ENCODE measurements at places on chromosomes 12 and 14. TPM values are rescaled to one million over a fixed set of nuclear protein-coding genes. Genes with fewer than 3 reads are reported as not detected.

- no peak for DNase-seq
Measured at GRCh38 chr12:12792421-12792820, 7.0 kb downstream of the APOLD1 start.

GRCh38 chr12:46126050-46126727 lies 135.8 kb upstream of the SCAF11 start:
- peak; percentile 32 for DNase-seq

DNA sequence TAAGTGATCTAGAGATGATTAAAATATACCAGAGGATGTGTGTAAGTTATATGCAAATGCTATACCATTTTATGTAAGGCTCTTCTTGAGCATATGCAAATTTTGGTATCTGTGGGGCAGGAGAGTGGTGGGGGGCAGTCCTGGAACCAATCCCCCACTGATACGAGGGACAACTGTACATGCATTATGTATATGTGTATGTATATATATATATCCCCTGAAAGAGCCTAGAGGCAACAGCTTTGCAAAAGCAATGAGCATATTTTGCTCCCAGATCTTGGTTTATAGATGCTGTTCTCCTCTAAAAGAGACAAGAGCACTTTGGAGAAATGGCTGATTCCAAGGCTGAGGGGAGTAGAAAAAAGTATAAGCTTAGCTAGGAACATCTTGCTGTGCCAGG lies 12.4 kb upstream of the SLC25A3 start:
- no peak for DNase-seq

DNA sequence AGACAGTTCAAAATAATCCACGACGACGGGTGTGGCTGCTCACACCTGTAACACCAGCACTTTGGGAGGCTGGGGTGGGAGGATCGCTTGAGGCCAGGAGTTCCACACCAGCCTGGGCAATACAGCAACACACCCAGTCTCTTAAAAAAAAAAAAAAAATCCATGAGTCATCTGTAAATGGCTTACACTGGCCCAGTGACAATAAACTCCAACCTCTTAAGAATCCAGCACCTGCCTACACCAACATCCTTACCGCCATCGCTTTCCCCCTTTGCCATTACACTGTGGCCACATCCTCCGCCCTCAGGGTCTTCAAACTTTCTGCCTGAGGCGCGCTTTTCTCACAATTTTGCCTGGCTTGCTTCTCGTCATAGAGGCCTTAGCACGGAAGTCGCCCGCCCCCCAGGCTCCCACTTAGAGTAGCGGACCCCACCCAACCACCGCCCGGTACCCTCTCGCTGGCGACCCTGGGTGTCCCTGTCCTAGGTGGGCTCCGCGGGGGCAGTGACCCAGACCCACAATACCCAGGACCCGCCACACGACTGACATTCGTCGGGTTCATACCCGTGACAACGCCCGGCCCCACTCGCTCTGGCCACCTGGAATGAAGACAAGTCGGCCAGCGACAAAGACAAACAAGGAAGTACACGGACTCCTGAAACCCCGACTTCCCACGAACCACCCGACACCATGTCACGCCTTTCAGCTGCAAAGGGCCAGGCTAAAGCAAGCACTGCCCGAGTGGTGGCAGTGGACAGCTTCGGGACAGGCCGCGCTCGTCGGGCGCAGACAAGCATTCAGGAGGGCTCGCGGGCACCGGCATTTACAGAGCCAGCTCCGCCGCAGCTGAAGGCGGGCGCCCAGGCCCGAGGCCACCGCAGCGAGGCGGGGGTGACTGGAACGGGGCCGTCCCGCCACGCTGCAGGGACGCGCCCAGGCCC lies 636 bp downstream of the GOLGA3 start:
- peak; percentile 72 for DNase-seq

DNA sequence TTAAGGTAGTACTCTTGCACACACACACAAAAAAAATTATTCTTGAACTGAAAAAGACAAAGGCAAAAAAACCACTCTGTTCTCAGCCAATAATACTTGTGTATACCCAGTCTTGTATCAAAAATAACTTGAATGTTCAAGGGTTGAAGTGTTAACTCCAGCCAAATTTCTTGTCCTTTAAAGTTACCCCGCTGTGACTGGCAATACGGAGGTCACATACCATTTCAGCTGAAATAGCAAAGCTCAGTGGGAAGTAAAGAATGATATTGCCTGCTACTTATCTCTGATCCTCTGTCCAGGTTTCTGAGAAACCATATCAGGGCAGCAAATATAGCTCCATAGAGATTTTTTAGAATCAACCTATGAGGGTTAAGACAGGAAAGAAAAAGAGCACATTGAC lies 167.4 kb downstream of the C12orf50 start:
- no peak for DNase-seq

GRCh38 chr12:3117144-3117581 lies 40.0 kb downstream of the TSPAN9 start:
- no peak for DNase-seq

- peak; percentile 29 for DNase-seq
Measured at GRCh38 chr14:26702721-26703230, 104.9 kb upstream of the NOVA1 start.

DNA sequence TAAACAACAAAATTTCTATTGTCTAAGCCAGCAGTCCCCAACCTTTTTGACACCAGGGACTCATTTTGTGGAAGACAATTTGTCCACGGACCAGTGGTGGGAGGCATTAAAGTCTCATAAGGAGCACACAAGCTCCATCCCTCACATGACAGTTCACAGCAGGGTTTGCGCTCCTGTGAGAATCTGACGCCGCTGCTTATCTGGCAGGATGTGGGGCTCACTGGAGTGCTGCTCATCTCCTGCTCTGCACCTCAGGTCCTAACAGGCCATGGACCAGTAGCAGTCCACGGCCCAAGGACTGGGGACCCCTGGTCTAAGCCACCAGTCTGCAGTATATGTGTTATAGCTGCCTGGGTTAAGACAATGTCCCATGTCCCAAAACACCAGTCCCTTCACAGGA lies 27.2 kb downstream of the VCPKMT start:
- no peak for DNase-seq

- DNase-seq: no peak
Measured at GRCh38 chr12:111359231-111359913, 9.5 kb downstream of the PHETA1 start.

DNA sequence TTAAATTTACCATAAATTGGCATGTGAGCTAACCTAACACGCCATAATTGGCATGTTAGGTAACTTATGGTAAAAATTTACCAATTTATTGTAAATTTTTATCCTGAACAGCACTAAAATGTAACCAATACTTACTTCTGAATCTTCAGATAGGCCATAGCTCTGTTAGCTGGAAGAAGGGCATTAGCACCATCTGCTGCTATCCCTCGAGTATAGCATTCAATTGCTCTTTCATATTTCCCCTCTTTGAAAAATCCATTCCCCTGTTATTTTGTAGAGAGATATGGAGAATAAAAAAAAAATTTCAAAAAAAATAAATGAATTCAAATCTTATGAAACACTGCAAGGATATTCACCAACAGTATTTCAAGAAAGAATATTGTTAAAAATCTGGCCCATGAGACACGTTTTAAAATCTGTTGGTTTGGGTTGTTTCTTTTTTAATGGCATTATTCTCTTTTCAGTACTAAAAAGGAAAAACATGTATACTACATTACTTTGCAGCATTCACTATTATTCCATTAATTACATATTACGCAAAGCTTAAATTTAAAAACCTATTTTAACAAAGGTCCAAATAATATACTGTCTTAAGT lies 19.1 kb downstream of the RPAP3 start:
- peak; percentile 46 for DNase-seq

GRCh38 chr12:74539765-74540526 lies 2.3 kb downstream of the ATXN7L3B start:
- no peak for DNase-seq

DNA sequence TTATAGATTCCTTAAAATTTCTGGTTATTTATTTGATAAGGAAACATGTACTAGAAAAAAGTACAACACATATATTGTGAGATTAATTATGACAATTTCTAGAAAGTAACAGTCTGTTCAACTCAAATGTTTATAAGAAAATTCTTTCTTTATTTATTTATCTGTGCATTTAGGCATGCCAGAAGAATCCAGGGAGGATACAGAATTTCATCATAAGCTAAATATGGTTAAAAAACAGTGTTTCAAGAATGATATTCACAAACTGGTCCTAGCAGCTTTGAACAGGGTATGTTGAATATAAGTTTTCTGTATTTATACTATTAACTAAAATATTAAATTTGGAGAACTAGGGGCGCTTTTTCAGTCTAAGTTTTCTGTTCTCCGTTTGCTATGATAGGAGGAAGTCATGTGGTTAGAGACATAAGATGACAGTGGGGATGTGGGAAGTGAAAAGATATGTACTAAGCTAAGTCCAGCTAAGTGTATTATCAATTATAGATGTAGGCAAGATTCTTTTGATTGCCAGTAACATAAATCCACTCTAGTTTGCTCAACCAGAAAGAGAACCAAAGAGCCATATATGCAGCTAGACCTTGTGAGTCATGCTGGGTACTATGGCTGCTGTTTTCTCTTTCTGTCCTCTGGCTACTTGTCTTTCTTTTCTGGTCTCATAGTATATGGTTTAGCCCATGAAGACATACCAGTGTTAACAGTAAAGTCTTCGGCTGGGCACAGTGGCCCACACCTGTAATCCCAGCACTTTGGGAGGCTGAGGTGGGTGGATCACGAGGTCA lies 39.0 kb downstream of the LRRK2 start:
- no peak for DNase-seq

DNA sequence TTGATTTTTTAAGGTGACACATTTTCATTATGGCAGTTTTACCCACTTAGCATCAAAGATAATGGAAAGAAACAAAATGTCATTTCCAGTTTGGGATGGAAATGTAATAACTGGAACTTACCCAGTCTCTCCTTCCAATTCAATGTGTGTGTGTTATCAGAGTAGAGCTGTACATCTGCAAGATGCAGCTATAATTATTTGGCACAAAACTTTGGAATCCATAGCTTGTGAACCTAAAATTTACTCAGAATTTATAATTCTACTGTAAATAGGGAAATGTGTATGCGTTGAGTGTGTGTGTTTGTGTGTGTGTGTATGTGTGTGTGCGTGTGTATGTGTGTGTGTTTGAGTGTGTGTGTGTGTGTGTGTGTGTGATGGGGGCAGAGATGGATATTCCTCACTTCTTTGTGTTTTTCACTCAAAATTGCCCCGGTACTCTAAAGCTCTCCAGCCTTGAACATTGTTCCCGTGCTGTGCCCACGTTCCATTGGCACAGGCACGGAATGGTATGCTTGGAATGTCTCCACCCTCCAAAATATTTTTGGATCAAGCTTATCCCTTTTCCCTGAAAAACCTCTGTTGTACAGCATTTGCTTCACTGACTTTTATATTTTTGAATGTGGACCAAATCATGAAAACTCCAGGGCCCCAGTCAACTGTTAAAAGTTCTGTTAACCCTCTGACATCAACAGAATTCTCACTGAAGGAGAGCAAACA lies 150.2 kb upstream of the BMP4 start:
- DNase-seq: peak; percentile 4

DNA sequence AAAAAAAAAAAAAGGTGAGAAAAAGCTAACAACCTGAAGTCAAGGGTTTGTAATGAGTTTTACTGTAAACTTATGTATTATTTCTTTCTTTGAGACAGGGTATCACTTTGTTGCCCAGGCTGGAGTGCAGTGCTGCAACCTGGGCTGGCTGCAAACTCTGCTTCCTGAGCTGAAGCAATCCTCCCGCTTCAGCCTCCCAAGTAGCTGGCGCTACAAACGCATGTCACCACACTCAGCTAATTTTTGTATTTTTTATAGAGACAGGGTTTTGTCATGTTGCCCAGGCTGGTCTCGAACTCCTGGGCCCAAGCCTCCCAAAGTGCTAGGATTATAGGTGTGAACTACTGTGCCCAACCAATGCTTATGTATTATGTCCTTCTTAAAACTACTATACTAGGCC lies 9.2 kb downstream of the ATF7 start:
- DNase-seq: no peak

DNA sequence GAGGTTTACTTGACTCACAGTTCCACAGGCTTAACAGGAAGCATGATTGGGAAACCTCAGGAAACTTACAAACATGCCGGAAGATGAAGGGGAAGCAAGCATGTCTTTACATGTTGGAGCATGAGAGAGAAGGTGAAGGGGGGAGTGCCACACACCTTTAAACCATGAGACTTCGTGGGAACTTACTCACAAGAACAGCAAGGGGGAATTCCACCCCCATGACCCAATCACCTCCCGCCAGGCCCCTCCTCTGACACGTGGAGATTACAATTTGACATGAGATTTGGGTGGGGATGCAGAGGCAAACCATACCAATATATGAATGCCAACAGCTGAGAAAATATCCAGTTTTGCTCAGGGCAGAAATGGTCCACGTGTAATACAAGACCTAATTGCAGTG lies 518.6 kb downstream of the VRK1 start:
- DNase-seq: peak; percentile 30

GRCh38 chr14:29743531-29743930 lies 184.1 kb downstream of the PRKD1 start:
- no peak for DNase-seq

- DNase-seq: no peak
Measured at GRCh38 chr14:27410981-27411380, 813.1 kb upstream of the NOVA1 start.

GRCh38 chr12:26831951-26832821 lies 808 bp downstream of the ITPR2 start:
- DNase-seq: peak; percentile 75

DNA sequence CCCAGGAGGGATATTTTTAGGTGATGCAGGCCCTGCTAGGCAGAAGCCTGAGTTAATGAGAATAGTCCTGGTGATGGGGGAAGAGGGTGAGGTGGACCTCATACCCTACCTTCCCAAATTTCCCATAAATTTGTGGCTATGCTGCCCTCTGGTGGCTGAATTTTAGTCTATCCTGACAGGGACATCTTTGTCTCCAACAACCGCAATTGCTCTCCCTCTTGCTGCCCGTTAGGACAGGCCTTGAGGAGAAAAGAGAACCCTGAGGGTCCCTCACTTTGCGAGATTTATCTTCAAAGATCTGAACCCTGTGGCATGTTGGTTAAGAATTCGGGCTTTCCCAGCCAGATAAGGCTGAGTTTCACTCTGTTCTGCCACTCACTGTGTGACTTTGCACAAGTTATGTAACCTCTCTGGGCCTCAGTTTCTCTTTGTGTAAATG lies 9.8 kb upstream of the ZNF385A start:
- peak; percentile 67 for DNase-seq

Gene RAPGEF3
- total RNA-seq: 3.9 TPM

Gene KERA
- total RNA-seq: not detected

Gene RFX4
- total RNA-seq: not detected

Gene KCNC2
- not detected for total RNA-seq

Gene B4GALNT1
- 0.13 TPM for total RNA-seq

Data from bronchial epithelial cell (primary cell).